ENCODE measurements at places on chromosomes 5 and 9. TPM values are rescaled to one million over a fixed set of nuclear protein-coding genes. Genes with fewer than 3 reads are reported as not detected.

NUTM2G gene
- total RNA-seq, result not detected

DNA sequence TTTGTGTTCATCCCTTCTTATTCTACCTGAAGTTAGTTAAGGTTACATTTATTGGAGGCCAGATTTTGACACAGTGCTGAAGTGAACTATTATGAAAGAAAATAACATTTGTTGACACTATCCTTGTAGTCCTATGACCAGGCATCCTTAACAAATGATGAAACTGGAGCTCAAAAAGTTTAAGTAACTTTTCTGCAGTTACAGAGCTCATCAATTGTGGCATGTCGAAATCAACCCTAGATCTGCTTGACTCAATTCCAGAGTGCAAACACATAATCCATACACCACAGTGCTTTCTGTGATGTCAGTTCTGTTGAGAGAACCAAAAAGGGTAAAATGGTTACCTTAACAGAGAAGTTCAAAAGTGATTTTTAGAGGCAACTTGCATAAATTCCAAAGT lies 28.6 kb downstream of the KCNN2 start:
- no peak for DNase-seq
- no peaks in the 10 kb centered on the region for H3K4me1 ChIP-seq
- H3K4me3 ChIP-seq, result no peak overlapping the region
- peaks cover 3% of the 10 kb centered on the region for H3K27me3 ChIP-seq
- no peaks in the 10 kb centered on the region for H3K36me3 ChIP-seq

DNA sequence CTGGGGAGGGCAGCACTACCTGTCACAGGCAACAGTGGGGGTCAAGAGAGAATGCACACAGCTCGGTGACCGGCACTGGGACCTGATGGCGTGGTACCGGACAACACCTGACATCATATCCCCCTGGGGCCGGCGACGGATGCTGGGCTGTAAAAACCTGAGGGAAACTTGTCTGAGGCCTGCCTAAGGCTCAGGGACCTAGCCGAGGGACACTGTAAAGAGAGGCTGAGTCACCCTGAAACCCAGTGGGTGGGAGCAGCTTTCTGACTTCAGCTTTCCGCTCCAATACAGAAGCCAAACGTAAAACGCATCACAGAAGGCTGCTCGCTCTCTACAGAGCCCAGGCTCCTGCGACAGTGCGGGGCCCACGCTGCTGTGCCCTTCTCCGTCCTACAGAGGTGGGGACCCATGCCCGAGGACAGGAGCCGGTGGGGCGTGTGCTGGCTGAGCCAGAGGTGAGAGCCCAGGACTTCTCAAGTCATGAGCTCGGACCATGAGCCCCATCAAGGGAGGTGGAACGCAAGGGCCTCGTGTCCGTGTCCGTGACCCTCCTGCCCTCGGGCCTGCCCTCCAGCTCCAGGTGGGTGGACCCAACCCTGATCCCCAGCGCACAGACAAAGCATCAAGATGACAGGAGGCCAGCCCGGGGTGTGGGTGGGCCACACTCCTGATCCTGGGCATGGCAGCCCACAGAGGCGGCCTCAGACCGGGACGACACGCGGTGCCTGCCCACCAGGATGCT lies 5.3 kb downstream of the RALGDS start:
- peaks cover 59% of the 10 kb centered on the region for H3K4me1 ChIP-seq
- peaks cover 2% of the 10 kb centered on the region for H3K36me3 ChIP-seq
- peak overlapping the region; percentile 19 for H3K4me3 ChIP-seq
- no peaks in the 10 kb centered on the region for H3K27me3 ChIP-seq
- H3K27ac ChIP-seq, result peak overlapping the region; percentile 82
- peak; percentile 87 for DNase-seq

- H3K4me3 ChIP-seq, result no peak overlapping the region
- no peaks in the 10 kb centered on the region for H3K36me3 ChIP-seq
- no peak overlapping the region for H3K27ac ChIP-seq
- peaks cover 26% of the 10 kb centered on the region for H3K27me3 ChIP-seq
These were observed 63.1 kb downstream of the SH3TC2 start for GRCh38 chr5:148999741-149000140.

DNA sequence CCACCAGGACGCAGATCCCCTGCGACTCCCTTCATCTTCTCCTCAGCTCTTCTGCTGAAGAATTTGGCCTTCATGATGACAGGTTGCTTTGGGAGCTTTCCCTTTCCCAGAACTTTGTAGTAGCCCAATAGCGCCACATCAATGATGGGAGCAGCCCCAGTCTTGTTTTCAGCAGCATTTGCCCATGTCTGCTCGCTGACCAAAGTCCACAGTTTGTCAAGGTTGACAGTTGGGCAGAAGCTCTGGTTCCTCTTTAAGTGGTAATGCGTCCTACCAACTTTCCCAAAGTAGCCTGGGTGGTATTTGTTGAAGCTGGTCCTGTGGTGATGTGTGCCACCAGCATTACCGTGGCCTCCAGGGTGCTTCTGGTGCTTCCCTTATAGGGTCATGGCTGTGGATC lies 62.2 kb downstream of the GCNT4 start:
- H3K27ac ChIP-seq, result no peak overlapping the region
- H3K4me1 ChIP-seq, result no peaks in the 10 kb centered on the region
- no peaks in the 10 kb centered on the region for H3K36me3 ChIP-seq
- no peaks in the 10 kb centered on the region for H3K27me3 ChIP-seq
- H3K4me3 ChIP-seq, result no peak overlapping the region

GRCh38 chr5:52805615-52806014 lies 17.9 kb downstream of the ITGA1 start:
- DNase-seq, result no peak
- H3K27me3 ChIP-seq, result no peaks in the 10 kb centered on the region
- H3K36me3 ChIP-seq, result peaks cover 32% of the 10 kb centered on the region
- H3K27ac ChIP-seq, result no peak overlapping the region
- H3K4me3 ChIP-seq, result no peak overlapping the region

DNA sequence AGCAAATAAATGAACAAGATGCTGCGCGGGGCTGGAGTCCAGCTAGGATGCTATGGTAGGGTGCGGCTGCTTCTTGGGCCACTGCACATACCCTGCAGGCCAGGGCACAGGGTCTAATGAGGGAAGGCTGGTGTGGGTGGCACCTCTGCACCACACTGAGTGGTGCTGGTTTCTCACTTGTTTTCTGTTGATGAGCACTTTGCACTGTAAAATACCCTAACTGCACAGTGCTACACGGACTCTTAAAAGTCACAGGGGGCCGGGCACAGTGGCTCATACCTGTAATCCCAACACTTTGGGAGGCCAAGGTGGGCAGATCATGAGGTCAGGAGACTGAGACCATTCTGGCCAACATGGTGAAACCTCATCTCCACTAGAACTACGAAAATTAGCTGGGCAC lies 52.7 kb upstream of the DMRT1 start:
- DNase-seq, result no peak
- H3K4me1 ChIP-seq, result no peaks in the 10 kb centered on the region
- H3K36me3 ChIP-seq, result no peaks in the 10 kb centered on the region
- H3K27me3 ChIP-seq, result no peaks in the 10 kb centered on the region
- H3K27ac ChIP-seq, result no peak overlapping the region
- no peak overlapping the region for H3K4me3 ChIP-seq

GRCh38 chr5:10671041-10672008 lies 89.7 kb downstream of the DAP start:
- H3K27me3 ChIP-seq, result no peaks in the 10 kb centered on the region
- H3K4me1 ChIP-seq, result no peaks in the 10 kb centered on the region
- DNase-seq, result no peak
- H3K4me3 ChIP-seq, result no peak overlapping the region
- H3K27ac ChIP-seq, result no peak overlapping the region
- H3K36me3 ChIP-seq, result no peaks in the 10 kb centered on the region

ZNF483 gene
- 2.3 TPM for total RNA-seq

DNA sequence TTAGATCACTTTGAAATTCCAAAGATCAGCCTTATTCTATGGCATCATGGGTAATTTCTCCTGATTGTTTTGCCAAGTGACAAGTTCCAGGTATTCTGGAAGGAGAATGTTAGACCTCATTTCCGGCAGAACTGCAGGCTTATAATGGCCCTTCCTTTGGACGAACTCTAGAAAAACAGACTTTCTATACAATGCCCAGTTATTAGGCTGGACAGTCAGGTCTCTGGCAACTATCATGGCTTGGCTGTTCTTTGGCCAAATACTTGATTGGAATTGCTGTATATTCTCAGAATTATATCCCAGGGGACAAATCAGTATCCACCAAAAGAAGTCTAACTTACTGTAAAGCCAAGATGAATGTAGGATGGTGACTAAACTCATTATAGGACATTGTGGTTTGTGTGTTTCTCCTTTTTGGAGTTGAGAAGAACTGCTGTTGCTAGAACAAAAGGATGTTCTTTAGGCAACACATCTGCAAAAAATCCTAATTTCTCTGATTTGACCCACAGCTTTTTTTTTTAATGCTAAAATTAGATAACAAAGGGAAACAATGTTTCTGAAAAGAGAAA lies 69.0 kb downstream of the ADAMTSL1 start:
- no peak overlapping the region for H3K4me3 ChIP-seq
- no peaks in the 10 kb centered on the region for H3K4me1 ChIP-seq
- H3K27me3 ChIP-seq, result no peaks in the 10 kb centered on the region
- no peaks in the 10 kb centered on the region for H3K36me3 ChIP-seq
- no peak overlapping the region for H3K27ac ChIP-seq
- no peak for DNase-seq

PCDHB15 gene
- total RNA-seq, result not detected

- DNase-seq, result no peak
- peaks cover 19% of the 10 kb centered on the region for H3K4me1 ChIP-seq
- no peak overlapping the region for H3K4me3 ChIP-seq
- peaks cover 28% of the 10 kb centered on the region for H3K27me3 ChIP-seq
- H3K36me3 ChIP-seq, result no peaks in the 10 kb centered on the region
These were observed 7.7 kb downstream of the AHRR start for GRCh38 chr5:329121-329735.

GRCh38 chr5:150945486-150945885 lies 40.7 kb upstream of the ZNF300 start:
- H3K4me3 ChIP-seq, result no peak overlapping the region
- H3K27me3 ChIP-seq, result peaks cover 21% of the 10 kb centered on the region
- no peak for DNase-seq
- peaks cover 12% of the 10 kb centered on the region for H3K36me3 ChIP-seq
- H3K4me1 ChIP-seq, result no peaks in the 10 kb centered on the region

FOXI1 gene
- not detected for total RNA-seq

- H3K4me3 ChIP-seq, result no peak overlapping the region
- H3K27ac ChIP-seq, result no peak overlapping the region
- peaks cover 4% of the 10 kb centered on the region for H3K27me3 ChIP-seq
- H3K36me3 ChIP-seq, result no peaks in the 10 kb centered on the region
- no peak for DNase-seq
These were observed 69.5 kb downstream of the SFXN1 start for GRCh38 chr5:175547842-175548241.

TSTD2 gene
- total RNA-seq, result 12.4 TPM

DNA sequence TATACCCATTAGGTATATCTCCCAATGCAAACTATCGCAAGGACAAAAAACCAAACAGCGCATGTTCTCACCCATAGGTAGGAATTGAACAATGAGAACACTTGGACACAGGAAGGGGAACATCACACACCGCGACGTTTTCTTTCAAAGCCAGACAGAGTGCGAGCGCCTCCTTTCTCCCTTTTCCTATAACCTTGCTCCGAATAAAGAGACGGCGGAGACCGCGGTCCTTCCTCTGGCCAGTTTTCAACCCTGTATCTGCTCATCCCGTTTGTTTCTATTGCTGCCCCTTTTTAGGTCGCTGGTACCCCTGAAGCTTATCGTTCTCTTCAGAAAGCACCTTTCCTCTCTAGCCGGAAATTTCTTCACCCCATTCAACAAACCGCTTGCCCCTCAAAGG lies 1.3 kb downstream of the LVRN start:
- H3K4me1 ChIP-seq, result peaks cover 9% of the 10 kb centered on the region
- H3K27me3 ChIP-seq, result peaks cover 55% of the 10 kb centered on the region
- H3K36me3 ChIP-seq, result no peaks in the 10 kb centered on the region
- no peak for DNase-seq
- H3K27ac ChIP-seq, result no peak overlapping the region

DNA sequence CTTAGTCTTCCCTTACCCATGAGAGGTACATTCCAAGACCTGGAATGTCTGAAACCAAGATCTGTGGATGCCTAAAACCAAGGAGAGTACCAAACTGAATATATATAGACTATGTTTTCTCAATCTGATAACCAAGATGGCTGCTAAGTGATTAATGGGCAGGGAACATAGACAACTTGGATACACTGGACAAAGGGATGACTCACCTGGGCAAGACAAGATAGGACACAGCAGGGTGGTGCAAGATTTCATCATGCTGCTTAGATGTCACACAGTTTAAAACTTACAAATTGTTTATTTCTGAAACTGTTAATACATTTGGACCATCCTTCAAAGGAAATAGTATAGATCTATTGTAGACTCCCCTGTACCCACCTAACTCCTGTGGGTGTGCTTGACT lies 130.9 kb downstream of the HTR1A start:
- no peak overlapping the region for H3K4me3 ChIP-seq
- H3K4me1 ChIP-seq, result no peaks in the 10 kb centered on the region
- H3K36me3 ChIP-seq, result no peaks in the 10 kb centered on the region
- DNase-seq, result no peak
- no peak overlapping the region for H3K27ac ChIP-seq

LIX1 gene
- not detected for total RNA-seq

ISCA1 gene
- total RNA-seq, result 18.4 TPM
